ENCODE measurements at places on chromosomes 13 and 19.

DNA sequence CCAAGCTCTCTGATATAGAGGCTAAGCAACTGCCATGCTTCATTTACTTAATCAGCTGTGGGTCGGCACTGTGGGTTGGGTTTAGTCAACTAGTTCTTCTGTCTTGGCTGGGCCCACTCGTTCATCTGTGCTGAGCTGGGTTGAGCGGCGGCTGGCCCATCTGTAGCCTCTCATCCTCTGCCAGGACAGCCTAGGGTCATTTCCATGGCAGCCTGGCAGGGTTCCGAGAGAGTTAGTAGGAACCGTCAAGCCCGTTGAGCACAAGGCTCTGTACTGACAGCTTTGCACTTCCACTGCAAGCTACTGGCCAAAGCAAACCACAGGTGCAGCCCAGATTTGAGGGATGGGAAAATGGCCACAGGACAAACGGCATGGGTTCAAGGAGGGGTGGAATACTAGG lies 6.6 kb upstream of the ZNF835 start:
- H3K4me1 ChIP-seq = no peaks in the 10 kb centered on the region
- peaks cover 5% of the 10 kb centered on the region for H3K36me3 ChIP-seq
- DNase-seq = no peak
- H3K27ac ChIP-seq = no peak overlapping the region
- no peaks in the 10 kb centered on the region for H3K27me3 ChIP-seq

DNA sequence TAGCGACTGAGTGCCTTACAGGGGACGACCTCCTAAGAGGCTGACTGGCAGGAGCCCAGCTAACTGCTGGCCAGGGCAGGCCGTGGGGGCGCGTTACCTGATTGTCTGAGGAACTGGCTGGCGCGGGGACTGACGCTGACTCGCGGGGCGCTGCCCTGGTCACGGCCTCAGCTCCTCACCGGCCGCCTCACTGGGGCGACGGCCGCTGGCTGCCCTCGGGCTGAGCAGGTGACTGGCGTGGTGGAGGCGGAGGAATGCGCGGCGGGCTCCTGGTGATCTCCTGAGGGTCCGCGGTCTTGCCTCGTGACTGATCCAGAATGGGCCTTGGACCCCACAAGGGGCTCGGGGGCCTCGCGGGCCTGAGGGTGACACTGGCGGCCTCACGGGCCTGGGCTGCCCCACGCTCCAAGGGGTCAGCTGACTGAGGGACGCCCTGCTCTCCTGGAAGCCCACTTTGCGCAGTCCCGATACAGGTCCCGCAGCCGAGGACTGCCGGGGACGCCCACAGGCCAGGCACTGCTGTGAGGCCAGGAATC lies 39.3 kb downstream of the SIGLEC7 start:
- H3K4me1 ChIP-seq = no peaks in the 10 kb centered on the region
- H3K36me3 ChIP-seq = no peaks in the 10 kb centered on the region
- peaks cover 20% of the 10 kb centered on the region for H3K27me3 ChIP-seq

DNA sequence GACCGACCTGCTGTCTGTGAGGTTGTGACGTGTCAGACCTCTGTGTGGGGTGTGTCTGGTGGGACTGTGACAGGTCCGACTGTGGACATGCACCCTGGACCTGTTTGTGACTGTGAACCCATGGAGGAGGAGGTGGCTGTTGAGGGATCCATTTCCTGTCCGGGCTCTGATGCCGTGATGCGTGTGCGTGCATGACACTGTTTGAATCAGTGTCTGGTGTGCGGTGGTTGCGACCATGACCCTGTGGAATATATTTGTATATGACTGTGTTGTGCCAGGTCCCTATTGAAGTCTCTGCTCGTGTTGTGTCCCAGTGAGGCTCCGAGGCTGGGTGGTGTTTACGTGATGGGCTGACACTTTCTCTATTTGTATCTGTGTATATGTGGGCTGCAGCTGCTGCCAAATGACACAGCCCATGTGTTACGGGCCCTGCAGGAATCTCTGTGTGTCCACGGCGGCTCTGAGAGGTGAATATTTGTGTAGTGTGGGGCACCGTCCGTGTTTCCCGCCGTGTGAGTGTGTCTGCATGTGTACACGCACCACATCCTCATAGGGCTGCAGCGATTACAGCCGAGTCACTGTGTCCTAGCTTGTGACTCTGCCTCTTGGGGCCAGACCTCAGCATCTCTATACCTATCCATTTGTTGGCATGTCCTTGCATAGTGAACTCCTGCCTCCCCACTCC lies 18.3 kb downstream of the CCDC97 start:
- peak overlapping the region; percentile 63 for H3K4me3 ChIP-seq
- peaks cover 60% of the 10 kb centered on the region for H3K4me1 ChIP-seq
- DNase-seq = no peak
- peaks cover 20% of the 10 kb centered on the region for H3K36me3 ChIP-seq

DNA sequence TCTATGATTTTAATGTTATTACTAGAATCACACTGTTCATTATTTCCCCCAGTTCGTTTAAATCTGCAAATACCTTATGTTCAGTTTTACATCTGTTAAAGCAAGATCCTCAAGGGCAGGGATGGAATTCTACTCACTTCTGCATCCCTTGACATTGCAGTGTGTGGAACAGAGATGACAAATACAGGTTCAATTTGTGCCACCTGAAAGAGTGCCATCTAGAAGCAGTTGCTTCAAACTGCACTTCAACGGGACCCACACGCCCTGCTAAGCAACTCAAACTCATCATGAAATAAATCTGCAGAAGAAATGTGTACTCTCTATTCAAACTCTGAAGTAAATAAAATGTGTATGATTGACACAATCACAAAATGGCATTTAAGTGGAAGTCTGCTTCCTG lies 44.5 kb downstream of the RUBCNL start:
- H3K27me3 ChIP-seq = no peaks in the 10 kb centered on the region
- peak overlapping the region; percentile 69 for H3K27ac ChIP-seq
- no peak overlapping the region for H3K4me3 ChIP-seq
- H3K4me1 ChIP-seq = peaks cover 40% of the 10 kb centered on the region
- peaks cover 30% of the 10 kb centered on the region for H3K36me3 ChIP-seq

DNA sequence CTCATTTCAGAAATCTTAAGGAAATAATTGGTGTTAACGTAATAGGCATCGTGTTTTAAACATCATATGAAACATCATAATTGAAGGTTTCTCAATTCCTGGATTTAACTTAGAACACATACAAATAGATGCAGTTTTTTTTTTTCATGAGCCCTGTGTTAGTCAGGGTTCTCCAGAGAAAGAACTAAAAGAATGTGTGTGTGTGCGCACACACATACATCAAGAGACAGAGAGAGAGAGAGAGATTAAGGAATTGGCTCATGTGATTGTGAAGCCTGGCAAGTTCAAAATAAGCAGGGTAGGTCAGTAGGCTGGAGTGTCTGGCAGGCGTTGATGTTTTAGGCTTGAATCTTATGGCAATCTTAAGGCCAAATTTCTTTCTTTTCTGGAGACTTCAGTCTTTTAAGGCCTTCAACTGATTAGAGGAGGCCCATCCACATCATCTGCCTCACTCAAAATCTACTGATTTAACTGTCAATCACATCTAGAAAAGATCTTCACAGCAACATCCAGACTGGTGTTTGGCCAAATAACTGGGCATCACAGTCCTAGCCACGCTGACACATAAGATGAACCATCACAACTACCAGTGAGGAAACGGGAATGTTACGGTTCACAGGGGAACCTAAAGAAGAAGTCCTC lies 25.2 kb downstream of the SPATA13 start:
- no peak overlapping the region for H3K27ac ChIP-seq
- no peak overlapping the region for H3K4me3 ChIP-seq
- no peak for DNase-seq
- peaks cover 2% of the 10 kb centered on the region for H3K36me3 ChIP-seq

DNA sequence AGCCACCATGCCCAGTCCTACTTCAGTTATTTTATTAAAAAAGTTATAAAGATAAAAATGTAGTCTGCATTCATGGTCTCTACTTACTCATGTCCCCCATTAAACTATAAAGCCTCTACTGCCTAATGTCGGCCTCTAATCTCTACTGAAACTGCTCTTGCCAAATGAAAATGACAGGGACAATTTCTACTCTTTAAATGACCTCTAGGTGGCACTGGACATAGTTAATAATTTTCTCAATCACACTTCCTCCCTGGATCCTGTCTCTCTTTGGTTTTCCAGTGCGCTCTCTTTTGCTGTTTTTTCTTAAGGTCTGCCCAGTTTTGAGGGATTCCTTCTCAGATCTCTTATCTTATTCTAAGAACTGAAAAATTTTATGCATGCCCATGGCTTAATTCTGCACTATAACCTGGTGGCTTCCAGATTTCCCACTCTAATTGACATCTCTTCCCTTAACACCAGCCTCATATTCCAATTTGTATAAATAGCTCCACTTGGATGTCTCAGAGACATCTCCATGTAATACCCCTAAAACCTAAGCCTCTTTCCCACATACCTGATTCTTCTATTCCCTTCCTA lies 54.3 kb downstream of the MTMR6 start:
- peaks cover 14% of the 10 kb centered on the region for H3K4me1 ChIP-seq
- peak overlapping the region; percentile 0 for H3K27ac ChIP-seq
- peaks cover under 1% of the 10 kb centered on the region for H3K36me3 ChIP-seq
- DNase-seq = no peak
- H3K27me3 ChIP-seq = peaks cover 9% of the 10 kb centered on the region

DNA sequence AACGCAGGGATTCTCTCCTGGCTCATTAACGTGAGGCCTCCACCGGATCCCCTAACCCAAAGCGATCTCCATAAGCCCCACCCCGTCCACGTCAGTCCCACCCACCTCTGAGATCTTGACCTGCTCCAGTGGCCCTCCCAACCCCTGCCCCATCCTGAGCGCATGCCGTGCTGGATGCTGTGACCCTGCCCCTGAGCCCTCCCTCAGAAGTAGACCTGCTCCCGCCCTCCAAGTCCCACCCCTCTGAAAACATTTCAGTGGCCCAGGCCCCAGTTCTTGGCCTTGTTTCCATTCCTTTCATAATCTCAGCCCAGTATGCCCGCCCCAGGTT lies 19.9 kb downstream of the LMTK3 start:
- H3K27me3 ChIP-seq = peaks cover 37% of the 10 kb centered on the region
- H3K27ac ChIP-seq = no peak overlapping the region

- no peaks in the 10 kb centered on the region for H3K27me3 ChIP-seq
- H3K27ac ChIP-seq = no peak overlapping the region
- H3K36me3 ChIP-seq = peaks cover 3% of the 10 kb centered on the region
Observed at GRCh38 chr19:14536926-14537692, 7.7 kb downstream of the TECR start.

GRCh38 chr19:3499738-3500428 lies 591 bp downstream of the DOHH start:
- peak overlapping the region; percentile 92 for H3K4me3 ChIP-seq
- peak overlapping the region; percentile 97 for H3K27ac ChIP-seq
- no peak for DNase-seq

- no peak overlapping the region for H3K4me3 ChIP-seq
- no peak for DNase-seq
- no peak overlapping the region for H3K27ac ChIP-seq
- peaks cover 7% of the 10 kb centered on the region for H3K27me3 ChIP-seq
- H3K4me1 ChIP-seq = peaks cover 3% of the 10 kb centered on the region
Observed at GRCh38 chr19:53462861-53463260, 4.7 kb upstream of the ZNF813 start.

GRCh38 chr19:6739883-6740588 lies 556 bp downstream of the TRIP10 start:
- DNase-seq = no peak
- peaks cover 34% of the 10 kb centered on the region for H3K4me1 ChIP-seq
- peak overlapping the region; percentile 91 for H3K4me3 ChIP-seq
- H3K27ac ChIP-seq = no peak overlapping the region
- H3K27me3 ChIP-seq = no peaks in the 10 kb centered on the region
- no peaks in the 10 kb centered on the region for H3K36me3 ChIP-seq

GRCh38 chr19:31168106-31168625 lies 181.1 kb downstream of the TSHZ3 start:
- H3K36me3 ChIP-seq = no peaks in the 10 kb centered on the region
- no peak overlapping the region for H3K4me3 ChIP-seq
- DNase-seq = no peak
- H3K27ac ChIP-seq = no peak overlapping the region

DNA sequence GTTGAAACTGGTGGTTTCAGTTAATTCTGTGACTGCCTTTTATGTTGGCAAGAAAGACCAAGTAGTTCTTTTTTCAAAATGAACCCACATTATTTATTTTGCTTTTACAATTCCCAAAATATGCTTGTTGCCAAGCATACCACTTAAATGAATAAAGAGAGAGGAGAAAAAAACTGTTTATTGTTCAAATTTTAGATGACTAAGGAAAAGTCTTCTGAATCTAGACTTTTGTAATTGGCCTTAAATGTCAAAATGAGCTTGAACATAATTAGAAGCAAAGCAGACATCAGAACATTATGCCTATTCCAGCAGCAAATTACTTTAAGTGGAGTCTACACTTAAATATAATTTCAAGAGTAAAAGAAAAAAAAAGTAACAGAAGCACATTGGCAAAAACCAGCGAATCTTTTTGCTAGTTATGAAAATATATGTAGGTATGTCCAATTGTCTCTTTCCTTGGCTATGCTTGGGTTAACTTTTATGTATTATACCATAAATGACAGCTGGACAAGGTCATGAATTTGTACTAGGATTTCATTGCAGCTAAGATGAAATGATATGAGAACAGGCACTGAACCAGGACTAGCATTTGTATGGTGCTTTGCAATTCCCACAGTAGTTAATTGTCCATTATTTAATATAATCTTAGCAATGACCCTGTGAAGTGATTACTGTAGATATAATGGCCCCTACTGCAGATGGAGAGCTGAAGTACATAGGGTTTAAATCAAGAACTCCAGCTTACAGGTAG lies 211.9 kb downstream of the NALCN start:
- no peaks in the 10 kb centered on the region for H3K36me3 ChIP-seq
- no peak overlapping the region for H3K4me3 ChIP-seq
- H3K27ac ChIP-seq = no peak overlapping the region
- no peaks in the 10 kb centered on the region for H3K27me3 ChIP-seq
- no peaks in the 10 kb centered on the region for H3K4me1 ChIP-seq

GRCh38 chr13:79393564-79394249 lies 12.3 kb downstream of the RBM26 start:
- H3K4me1 ChIP-seq = peaks cover 41% of the 10 kb centered on the region
- peaks cover 17% of the 10 kb centered on the region for H3K36me3 ChIP-seq

DNA sequence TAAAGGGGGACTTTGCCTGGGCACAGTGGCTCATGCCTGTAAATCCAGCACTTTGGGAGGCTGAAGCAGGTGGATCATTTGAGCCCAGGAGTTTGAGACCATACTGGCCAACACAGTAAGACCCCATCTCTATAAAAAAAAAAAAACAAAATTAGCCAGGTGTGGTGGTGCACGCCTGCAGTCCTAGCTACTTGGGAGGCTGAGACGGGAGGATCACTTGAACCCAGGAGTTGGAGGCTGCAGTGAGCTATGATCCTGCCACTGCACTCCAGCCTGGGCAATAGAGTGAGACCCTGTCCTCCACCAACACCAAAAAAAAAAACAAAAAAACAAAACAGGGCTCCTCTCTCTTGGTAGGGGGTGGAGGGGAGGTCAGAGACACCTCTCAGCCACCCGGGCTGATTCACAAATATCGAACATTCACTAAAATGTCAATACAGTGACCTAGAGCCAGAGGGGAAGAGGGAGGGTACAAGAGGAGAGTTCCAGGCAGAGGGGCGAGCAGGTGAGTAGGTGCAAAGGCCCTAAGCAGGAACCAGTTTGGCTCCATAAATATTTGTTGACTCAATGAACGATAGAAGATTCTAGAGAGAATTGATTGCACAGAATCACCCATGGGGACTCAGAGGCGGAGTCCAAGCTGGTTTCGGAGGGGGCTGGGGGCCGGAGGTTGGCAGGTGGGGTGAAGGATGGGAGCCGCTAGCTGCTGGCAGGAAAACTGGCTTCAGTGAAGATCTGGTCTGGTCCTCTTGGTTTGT lies 1.0 kb upstream of the CREB3L3 start:
- H3K4me1 ChIP-seq = no peaks in the 10 kb centered on the region
- no peak overlapping the region for H3K27ac ChIP-seq
- peaks cover 2% of the 10 kb centered on the region for H3K36me3 ChIP-seq
- no peak for DNase-seq
- peaks cover 19% of the 10 kb centered on the region for H3K27me3 ChIP-seq
- H3K4me3 ChIP-seq = no peak overlapping the region

Measured in memory B cell (primary cell).